Stimulated activated CD4-positive, alpha-beta T cell treated with anti-CD3 and anti-CD28 coated beads, Interleukin-1b, Interleukin-23, amount 100 ng/mL, for 1 hour (primary cell): ENCODE measurements at places on chromosomes 13 and 19.

DNA sequence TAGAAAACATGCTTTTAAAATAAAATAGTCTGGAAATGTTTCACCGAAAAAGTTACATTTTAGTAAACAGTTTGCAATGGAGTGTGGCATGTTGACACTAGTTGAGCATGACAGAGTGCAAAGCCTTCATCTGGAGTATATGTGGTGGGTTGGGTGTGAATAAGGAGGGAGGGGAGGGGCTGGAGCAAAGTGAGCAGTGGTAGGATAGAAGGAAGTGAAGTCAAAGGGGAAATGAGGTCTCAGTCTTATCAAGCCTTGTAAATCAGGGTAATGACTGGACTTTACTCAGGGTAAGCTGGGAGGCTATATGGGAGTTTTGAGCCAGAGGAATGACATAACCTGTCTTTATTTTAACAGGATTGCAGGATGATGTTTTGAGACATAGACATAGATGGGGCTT is 222.8 kb downstream of the PCDH20 start:
- DNase-seq: no peak

GRCh38 chr13:112891477-112892401 is 77.3 kb upstream of the MCF2L start:
- DNase-seq: no peak

DNA sequence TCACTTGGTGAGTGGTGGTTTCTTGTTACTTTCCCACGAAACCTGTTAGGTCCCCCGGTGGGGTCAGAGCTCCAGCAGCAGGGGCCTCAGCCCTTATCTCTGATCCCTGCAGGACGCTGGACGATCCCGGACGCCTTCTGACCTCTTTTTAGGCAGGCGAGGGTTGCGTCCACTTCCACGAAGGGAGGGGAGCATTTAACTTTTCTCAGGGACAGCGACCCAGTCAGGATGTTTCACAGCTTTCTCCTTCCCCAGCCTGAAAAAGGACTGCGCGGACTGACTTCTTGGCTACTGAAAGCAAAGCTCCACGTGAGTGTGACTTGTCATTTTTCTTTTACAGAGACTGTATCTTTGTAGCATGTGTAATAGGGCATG is 692 bp downstream of the ZNF234 start:
- DNase-seq: no peak

DNA sequence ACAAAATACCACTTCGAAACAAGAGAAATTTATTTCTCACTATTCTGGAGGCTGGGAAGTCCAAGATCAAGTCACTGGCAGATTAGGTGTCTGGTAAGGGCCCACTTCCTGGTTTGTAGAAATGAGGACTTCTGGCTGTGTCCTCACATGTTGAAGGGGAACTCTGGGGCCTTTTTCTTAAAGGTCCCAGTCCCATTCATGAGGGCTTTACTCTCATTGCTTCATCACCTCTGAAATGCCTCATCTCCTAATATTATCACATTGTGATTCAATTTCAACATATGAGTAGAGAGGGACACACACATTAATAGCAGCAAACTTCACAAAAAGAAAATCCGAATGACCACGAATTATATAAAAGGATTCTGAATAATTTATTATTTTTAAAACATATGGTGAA is 21.6 kb upstream of the SIGLEC14 start:
- DNase-seq: no peak

GRCh38 chr19:41882568-41883462 is at the start of gene ARHGEF1:
ARHGEF1 (plus strand) TSS chr19:41883184; CDS start chr19:41888083, 4,899 bp downstream.
- no peak for DNase-seq

- DNase-seq: no peak
These were observed 922 bp downstream of the EBPL start for GRCh38 chr13:49690133-49690994.

- no peak for DNase-seq
These were observed 887 bp downstream of the SIPA1L3 start for GRCh38 chr19:37907735-37908455.

DNA sequence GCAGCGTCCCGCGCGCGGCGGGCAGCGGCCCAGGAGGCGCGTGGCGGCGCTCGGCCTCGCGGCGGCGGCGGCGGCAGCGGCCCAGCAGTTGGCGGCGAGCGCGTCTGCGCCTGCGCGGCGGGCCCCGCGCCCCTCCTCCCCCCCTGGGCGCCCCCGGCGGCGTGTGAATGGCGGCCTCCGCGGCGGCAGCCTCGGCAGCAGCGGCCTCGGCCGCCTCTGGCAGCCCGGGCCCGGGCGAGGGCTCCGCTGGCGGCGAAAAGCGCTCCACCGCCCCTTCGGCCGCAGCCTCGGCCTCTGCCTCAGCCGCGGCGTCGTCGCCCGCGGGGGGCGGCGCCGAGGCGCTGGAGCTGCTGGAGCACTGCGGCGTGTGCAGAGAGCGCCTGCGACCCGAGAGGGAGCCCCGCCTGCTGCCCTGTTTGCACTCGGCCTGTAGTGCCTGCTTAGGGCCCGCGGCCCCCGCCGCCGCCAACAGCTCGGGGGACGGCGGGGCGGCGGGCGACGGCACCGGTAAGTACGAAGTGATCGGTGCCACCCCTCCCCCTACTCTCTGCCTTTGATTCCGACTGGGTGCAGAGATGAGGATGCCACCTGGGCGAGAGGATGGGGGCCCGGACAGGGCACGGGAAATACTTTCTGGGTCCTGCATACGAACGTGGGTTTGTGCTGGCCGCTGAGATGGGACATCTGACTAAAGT is 874 bp downstream of the TRIM28 start:
- DNase-seq: peak; percentile 54

- DNase-seq: no peak
These were observed 14.5 kb downstream of the FFAR2 start for GRCh38 chr19:35462476-35462953.

DNA sequence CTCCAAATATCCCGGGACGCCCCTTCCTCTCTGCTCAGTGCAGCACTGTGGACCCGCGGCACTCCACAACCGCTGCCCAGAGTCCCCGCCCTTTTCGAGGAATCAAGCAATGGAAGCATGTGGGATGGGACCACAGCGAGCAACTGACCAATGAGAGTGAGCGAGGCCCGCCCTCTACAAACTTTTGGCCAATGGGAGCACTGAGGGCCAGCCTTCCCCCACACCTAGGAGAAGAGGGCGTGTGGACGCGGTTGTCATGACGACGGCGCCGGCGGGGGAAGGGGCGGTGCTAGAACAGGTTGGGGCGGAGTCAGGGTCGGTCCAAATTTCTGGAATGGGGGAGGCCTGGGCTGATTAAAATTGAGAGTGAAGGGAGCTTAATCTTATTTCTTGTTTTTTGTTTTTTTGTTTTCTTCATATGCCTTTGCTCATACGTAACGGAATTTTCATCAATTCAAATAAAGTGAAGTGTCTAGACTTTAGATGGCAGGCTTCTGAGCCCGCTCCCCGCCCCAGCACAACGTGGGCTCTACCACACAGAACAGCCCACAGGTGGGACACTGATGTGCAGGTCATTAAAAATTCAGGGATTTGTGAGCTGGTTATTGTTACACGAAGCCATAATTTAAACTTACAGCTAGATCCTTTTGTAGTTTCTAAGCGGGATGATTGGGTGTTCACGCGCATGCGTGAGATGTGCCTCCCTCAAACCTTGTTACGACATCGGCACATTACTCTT is at the start of gene DNAAF3:
Gene DNAAF3, minus strand, starts transcription at position 84 of the 739 bp plus-strand sequence. CDS start 200 bp downstream, outside the sequence.
- peak; percentile 54 for DNase-seq

GRCh38 chr13:45879666-45880065 is 28.1 kb upstream of the SIAH3 start:
- no peak for DNase-seq

DNA sequence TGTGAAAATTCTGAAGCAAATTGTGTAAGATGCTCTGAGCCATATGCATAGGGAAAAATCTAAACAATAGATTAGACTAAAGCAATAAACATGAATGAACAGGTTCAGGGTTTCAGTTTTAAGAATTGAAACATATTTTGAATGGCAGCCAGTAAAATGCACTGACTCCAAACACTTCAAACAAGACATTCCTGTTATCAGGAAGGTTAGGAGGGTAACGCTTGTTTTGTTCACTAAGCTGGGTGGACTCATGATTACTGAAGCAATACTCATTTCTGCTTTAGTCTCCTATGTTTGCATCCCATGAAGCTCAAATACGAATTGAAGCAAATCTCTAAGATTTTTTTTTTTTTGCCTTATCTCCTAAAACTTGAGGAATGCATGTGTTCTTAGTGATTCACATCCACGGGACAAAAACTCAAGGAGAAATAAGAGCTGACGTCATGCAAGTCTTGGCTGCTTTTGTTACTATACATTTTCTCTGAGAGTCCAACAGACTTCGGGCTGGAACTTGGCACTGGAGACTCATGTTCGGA is 29.1 kb upstream of the IGFL4 start:
- DNase-seq: no peak

DNA sequence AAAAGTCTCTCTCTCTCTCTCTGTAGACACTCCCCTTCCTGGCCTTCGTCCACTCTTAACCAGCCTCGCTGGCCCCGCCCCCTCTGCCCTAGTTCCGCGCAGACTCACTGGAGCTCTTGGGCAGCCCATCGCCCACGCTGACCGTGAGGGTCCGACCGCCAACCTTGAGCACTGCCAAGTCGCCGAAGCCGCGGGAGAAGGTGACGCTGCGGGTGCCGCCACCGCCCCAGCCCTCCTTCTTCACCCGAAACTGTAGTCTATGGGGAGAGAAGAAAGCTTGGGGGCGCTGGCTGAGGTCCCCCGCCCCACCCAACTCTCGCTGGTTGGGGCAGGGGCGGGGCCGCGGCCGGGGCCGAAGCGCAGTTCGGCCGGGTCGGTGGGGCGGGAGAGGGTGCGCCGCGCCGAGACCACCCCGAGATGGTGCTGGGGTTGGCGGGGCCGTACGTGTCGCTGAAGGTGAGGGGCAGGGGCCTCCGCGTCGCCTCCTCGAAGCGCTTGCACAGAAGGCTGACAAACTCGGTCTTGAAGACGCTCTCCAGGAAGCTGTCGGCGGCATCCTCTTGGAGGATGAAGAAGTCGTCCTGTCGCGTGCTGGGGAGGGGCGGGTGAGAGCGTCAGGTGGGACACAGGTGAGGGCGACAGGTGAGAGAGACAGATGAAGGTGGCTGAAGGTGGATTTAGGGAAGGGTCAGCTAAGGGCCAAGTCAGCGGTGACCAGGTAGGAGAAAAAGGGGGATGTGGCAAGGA is 12.6 kb upstream of the ZNF414 start:
- DNase-seq: no peak

- DNase-seq: no peak
These were observed 1.8 kb upstream of the CALR start for GRCh38 chr19:12936582-12936981.

GRCh38 chr13:94176561-94176960 is 302.9 kb downstream of the DCT start:
- DNase-seq: no peak

DNA sequence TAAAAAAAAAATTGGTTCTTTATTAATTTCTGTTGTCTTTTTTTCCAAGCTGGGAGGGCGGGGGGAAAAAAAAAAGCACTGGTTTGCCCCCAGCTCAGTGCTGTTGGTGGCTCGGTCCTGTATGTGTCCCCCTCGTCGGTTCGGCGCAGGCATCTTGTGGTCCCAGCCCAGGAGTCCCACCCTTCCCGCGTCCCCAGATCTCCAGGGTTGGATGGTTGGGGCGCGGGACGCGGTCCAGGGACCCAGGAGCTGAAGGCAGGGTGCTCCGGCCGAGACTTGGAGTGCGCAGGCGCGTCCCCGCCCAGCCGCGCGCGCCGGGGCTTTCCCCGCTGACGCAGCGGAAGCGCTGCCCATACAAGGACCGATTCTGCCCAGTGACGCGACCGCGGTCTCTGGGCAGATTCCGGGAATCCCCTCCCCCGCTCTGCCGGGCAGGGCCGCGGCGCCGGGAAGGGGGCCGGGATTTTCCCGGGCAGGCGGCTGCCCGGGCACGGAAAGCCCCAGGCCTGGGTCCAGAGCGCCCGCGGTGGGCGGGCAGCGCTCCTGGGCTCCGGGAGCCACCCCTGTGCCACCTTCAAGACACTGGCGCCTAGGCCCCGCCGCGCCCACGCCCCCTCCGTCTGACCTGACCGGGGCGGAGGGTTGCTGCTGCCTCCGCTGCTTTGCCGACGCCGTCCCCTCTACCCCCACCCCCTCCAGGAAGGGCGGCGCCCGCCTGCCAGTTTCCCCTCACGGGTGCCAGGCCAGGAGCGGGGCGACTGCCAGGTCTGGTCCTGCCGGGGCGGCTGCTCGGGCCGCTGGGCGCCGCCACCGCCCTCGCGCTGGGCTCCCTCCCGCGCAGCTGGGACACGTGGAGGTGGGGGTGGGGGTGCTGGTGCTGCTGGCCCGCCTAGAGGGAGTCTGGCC is 2.3 kb downstream of the JUNB start:
- DNase-seq: peak; percentile 92

DNA sequence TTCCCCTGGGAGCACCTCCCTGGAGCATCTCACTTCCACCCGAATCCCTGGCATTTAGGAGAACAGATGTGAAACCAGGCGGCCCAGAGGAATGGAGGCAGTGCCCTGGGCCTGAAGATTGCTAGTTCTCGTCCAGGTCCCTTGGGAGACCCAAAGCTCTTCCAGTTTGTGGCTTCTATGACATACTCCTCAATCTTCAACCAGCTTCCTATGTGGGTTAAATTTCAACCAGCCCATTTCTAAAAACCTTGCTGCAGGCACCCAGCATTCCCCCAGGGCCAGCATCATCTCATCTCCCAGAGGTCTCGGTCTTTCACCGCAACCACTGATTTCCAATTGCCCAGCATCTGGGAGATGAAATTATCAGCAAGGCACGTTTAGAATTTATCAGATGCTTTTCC is 46.0 kb upstream of the STK24 start:
- no peak for DNase-seq

GRCh38 chr13:100497389-100497788 is 91.2 kb downstream of the GGACT start:
- DNase-seq: no peak

DNA sequence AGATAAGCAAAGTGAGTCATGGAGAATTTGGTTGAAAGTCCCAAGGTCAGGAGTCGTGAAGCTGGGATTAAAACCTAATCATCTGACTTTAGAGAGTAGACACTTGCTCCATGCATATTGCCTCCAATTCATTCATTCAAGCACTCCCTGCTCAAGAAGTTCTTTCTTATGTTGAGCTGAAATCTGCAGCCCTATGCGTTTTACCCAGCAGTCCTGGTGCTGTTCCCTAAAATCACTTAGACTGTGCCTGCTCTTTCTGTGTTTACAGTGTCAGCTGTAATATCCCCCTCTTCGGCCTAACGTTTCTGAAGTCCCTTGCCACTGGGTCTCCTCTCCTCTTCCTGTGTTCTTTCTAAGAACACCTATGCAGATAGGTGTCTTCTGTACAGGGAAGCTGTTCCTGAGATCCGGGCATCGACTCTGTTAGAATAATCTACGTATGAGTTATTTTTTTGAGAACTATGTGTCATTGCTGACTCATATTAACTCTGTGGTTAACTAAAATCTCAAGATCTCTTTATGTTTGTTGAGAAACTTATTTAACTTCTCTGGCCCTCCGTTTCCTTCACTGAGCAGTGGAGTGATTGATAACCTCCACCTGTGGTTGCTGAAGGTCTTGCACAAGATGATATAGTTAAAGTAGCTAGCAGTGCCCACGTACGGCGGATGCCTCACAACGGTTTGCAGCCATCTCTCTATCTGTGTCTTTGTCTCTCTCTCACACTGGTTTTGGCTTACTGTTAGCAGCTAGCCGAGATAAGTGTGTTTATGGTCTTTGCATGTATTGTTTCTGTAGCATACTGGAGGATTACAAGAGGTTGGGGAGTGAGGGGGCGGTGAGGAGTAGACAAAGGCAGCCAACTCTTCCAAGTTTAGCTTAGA is 4.7 kb downstream of the ALOX5AP start:
- peak; percentile 15 for DNase-seq

GRCh38 chr13:46086985-46087384 is 17.8 kb downstream of the CPB2 start:
- no peak for DNase-seq

- no peak for DNase-seq
These were observed 42.3 kb downstream of the GJA3 start for GRCh38 chr13:20118268-20119140.
